ENCODE measurements at places on chromosomes 13 and 19. TPM values are rescaled to one million over a fixed set of nuclear protein-coding genes. Genes with fewer than 3 reads are reported as not detected.

BEST2 gene
- not detected for total RNA-seq

PROZ gene
- total RNA-seq: not detected

ZNF606 gene
- 65.6 TPM for total RNA-seq

DNA sequence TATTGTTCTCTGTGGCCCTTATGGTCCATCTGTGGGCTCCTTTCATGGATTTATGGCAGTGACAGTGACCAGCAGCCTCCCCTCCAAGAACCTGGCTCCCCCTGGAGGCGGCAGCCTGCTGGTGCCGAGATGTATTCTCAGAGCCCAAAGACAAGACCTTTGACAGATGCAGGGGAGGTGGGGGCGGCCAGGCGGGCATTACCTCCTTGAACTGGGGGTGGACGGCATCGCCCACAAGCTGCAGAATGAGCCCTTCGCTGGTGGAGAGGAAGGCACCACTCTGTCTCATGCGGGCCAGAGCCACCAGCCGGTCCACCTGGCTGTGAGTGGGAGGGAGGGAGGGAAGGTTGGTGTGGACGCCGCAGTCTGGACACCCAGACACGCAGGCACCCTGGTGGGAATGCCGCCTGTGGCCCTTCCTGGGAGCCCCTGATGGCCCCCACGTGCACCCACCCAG is 6.6 kb downstream of the ISOC2 start:
- DNase-seq: peak; percentile 67

- DNase-seq: no peak
Observed at GRCh38 chr13:92175330-92175729, 776.9 kb downstream of the GPC5 start.

GRCh38 chr19:1057176-1057855 is 9.7 kb upstream of the ARHGAP45 start:
- DNase-seq: no peak

TEKTIP1 gene
- total RNA-seq: 0.41 TPM

DNA sequence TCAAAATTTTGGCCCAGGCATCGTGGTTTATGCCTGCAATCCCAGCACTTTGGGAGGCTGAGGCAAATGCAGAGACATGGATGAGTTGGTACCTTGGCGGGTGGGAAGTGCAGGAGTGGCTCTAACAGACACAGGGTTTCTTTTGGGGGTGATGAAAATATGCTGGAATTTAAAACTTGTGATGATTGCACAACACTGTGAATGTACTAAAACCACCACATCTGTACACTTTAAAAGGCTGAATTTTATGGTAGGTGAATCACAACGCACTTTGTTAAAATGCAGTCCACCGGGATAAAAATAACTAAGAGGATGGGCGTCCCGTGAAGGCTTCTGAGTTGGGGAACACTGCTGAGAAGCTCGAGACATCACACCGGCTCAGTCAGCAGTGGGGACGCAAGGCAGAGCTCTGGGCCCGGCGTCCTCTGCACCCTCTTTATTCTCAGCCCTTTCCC is 47.1 kb downstream of the MLLT1 start:
- no peak for DNase-seq

DNA sequence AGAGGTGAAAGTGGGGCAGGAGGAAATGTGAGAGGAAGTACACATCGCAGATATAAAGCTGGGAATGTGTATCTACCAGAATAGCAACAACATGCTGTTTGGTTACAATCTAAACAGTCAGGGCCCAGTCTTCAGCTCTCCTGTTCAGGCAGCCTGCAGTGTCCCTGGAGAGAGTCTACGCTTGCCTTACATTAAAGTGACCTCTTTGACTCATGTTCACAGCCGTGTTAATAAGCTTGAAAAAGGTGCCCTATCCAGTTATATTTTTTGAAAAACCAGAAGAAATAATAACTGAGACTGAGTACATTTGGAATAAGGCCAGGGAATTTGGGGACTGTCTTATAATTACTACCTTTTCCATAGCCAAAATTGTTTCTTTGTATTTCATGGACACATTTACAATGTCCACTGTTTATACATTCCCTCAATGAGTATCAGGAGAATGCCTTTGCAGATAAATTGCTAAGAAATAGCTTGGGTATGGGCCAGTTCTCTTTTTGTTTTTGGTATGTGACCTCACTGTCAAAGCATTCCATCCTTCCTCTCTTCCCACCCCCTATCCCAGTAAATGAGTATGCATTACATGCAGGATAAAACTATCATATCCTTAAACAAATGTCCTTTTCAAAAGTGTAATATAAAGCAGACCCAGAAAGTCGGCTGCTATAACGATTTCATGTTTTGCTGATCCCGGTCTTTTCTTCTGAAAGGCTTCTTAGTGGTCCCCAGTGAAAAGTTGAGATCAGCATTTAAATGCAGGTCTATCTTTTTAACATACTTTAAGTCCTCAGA is 82.6 kb downstream of the PCDH9 start:
- DNase-seq: no peak

MEF2B gene
- not detected for total RNA-seq

Data from frontal cortex (tissue), 4 donors.